Gastrocnemius medialis (tissue), 4 donors: ENCODE measurements at places on chromosomes 6 and 20. TPM values are rescaled to one million over a fixed set of nuclear protein-coding genes. Genes with fewer than 3 reads are reported as not detected.

The IRAK1BP1 gene
- total RNA-seq, result 1.00 TPM

The TRAPPC3L gene
- not detected for total RNA-seq

The SLC35F1 gene
- total RNA-seq, result 0.13 TPM

The BNIP5 gene
- not detected for total RNA-seq

The PDYN gene
- total RNA-seq, result not detected

The HLA-DRB5 gene
- total RNA-seq, result 19.0 TPM

The SESN1 gene
- 253 TPM for total RNA-seq

The ALDH8A1 gene
- total RNA-seq, result 2.1 TPM

The IP6K3 gene
- total RNA-seq, result 344 TPM

The PSORS1C2 gene
- not detected for total RNA-seq

The AVP gene
- not detected for total RNA-seq

The ETV7 gene
- not detected for total RNA-seq

The TSPYL1 gene
- total RNA-seq, result 74.2 TPM

The ZBP1 gene
- not detected for total RNA-seq

DNA sequence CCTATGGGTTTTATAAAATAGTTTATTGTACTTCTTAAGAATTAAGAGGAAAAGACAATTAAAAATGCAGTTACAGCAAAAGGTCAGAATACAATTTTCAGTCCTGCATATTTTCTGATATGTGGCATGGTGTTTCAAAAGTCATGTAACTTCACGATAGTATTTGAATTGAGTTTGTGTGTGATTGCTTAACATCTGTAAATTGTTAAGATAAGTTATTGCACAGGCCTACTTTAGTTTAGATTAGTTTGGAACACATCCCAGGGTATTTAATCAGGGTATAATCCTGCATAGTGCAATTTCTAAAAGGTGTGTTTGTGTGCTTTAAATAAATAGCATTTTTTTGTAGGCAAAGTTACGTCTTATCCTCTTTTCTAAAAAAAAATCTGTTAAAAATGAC lies 289.6 kb downstream of the RIMS1 start:
- no peak overlapping the region for H3K27ac ChIP-seq
- H3K36me3 ChIP-seq, result no peaks in the 10 kb centered on the region
- H3K27me3 ChIP-seq, result peaks cover 3% of the 10 kb centered on the region
- no peaks in the 10 kb centered on the region for H3K4me1 ChIP-seq
- no peak for DNase-seq
- H3K4me3 ChIP-seq, result no peak overlapping the region

GRCh38 chr6:70680396-70680795 lies 12.7 kb downstream of the SMAP1 start:
- no peak overlapping the region for H3K27ac ChIP-seq
- no peaks in the 10 kb centered on the region for H3K27me3 ChIP-seq
- peaks cover 46% of the 10 kb centered on the region for H3K4me1 ChIP-seq
- no peaks in the 10 kb centered on the region for H3K36me3 ChIP-seq
- H3K4me3 ChIP-seq, result no peak overlapping the region
- DNase-seq, result no peak

- H3K36me3 ChIP-seq, result no peaks in the 10 kb centered on the region
Measured at GRCh38 chr6:10904015-10904414, 17.2 kb downstream of the SYCP2L start.

- H3K36me3 ChIP-seq, result no peaks in the 10 kb centered on the region
- no peak for DNase-seq
- H3K27me3 ChIP-seq, result no peaks in the 10 kb centered on the region
Measured at GRCh38 chr20:24318569-24319352, 150.7 kb upstream of the SYNDIG1 start.

DNA sequence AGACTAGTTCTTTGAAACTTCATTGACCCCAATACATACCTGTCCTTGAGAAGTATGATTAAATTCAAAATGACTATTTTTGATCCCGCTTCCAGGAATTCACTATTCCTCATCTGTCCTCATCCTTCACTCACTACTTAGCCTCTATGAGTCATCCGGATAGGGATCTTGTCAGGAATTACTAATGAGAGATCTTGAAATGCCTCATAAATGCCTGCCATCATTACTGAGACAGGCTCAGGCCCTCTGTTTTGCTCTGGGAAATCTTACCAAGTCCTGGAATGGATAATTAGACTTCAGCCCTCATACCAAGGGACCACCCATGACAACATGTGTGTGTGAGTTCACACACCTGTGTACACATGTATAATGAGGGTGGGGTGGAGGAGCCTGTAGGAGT lies 2.8 kb upstream of the CYP24A1 start:
- peaks cover 10% of the 10 kb centered on the region for H3K4me1 ChIP-seq
- H3K27me3 ChIP-seq, result peaks cover 50% of the 10 kb centered on the region
- DNase-seq, result no peak

DNA sequence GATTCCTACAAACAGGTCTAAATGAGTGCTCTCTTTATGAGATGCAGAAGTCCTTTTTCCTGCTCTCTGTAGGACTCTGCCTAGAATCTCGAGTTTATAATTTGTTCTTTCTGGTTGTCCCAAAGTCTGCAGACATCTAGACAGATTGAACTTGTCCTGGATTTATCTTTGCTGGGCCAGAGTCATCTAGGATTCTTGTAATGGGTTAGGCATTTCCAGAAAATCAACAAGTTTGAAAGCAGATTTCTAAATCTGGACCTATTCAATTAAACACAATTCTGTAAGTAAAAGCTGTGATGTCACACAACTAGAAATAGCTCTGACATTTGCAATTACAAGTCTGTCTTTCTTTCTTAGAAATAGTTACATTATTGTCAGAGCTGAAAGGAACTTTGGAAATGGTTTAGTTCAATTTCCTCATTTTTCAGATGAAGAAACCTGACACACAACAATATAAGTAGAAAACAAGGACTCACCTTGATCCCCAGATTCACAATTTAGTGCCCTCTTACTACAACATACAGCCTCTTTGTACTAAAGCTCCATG lies 4.2 kb upstream of the RSPO3 start:
- H3K36me3 ChIP-seq, result no peaks in the 10 kb centered on the region
- H3K27ac ChIP-seq, result peak overlapping the region; percentile 86
- no peak overlapping the region for H3K4me3 ChIP-seq
- peaks cover 3% of the 10 kb centered on the region for H3K4me1 ChIP-seq
- H3K27me3 ChIP-seq, result no peaks in the 10 kb centered on the region
- no peak for DNase-seq

- H3K27ac ChIP-seq, result no peak overlapping the region
- H3K36me3 ChIP-seq, result no peaks in the 10 kb centered on the region
- no peaks in the 10 kb centered on the region for H3K4me1 ChIP-seq
Measured at GRCh38 chr20:49459684-49460083, 22.8 kb downstream of the KCNB1 start.

GRCh38 chr6:114042267-114043016 lies 71.5 kb upstream of the HDAC2 start:
- H3K4me3 ChIP-seq, result no peak overlapping the region
- H3K27me3 ChIP-seq, result no peaks in the 10 kb centered on the region
- no peak for DNase-seq
- no peak overlapping the region for H3K27ac ChIP-seq
- no peaks in the 10 kb centered on the region for H3K4me1 ChIP-seq

GRCh38 chr6:88982720-88983119 lies 19.3 kb upstream of the RNGTT start:
- H3K4me3 ChIP-seq, result no peak overlapping the region
- peaks cover 10% of the 10 kb centered on the region for H3K4me1 ChIP-seq
- no peaks in the 10 kb centered on the region for H3K27me3 ChIP-seq
- H3K36me3 ChIP-seq, result no peaks in the 10 kb centered on the region

- no peaks in the 10 kb centered on the region for H3K27me3 ChIP-seq
- H3K4me3 ChIP-seq, result no peak overlapping the region
- no peak for DNase-seq
- no peaks in the 10 kb centered on the region for H3K4me1 ChIP-seq
- H3K27ac ChIP-seq, result no peak overlapping the region
- no peaks in the 10 kb centered on the region for H3K36me3 ChIP-seq
Measured at GRCh38 chr6:17107863-17108262, 6.0 kb downstream of the STMND1 start.

DNA sequence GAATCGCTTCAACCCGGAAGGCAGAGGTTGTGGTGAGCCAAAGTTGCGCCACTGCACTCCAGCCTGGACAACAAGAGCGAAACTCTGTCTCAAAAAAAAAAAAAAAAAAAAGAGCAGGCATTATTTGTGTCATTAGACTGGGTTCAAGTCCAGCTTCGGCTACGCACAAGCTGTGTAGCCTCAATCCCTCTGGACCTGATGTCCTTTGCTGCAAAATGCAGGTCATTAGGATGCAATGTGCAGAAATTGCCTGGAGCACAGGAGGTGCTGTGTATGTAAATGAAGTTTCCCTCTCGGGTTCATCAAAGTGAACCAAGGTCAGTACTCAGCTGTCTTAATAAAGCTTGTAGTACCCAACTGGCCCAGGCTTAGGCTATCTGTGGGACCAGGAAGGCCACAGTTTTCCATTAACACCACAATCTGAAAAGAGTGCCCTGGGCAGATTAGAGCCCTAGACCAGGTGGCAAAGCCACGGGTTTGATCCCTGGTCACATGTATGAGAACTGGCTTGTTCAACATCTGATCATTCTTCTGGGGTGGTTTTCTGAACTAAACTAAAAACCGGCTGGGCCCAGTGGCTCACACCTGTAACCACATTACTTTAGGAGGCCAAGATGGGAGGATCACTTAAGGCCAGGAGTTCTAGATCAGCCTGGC lies 155.3 kb downstream of the ZMYND8 start:
- no peak for DNase-seq
- H3K27ac ChIP-seq, result no peak overlapping the region
- H3K36me3 ChIP-seq, result no peaks in the 10 kb centered on the region

DNA sequence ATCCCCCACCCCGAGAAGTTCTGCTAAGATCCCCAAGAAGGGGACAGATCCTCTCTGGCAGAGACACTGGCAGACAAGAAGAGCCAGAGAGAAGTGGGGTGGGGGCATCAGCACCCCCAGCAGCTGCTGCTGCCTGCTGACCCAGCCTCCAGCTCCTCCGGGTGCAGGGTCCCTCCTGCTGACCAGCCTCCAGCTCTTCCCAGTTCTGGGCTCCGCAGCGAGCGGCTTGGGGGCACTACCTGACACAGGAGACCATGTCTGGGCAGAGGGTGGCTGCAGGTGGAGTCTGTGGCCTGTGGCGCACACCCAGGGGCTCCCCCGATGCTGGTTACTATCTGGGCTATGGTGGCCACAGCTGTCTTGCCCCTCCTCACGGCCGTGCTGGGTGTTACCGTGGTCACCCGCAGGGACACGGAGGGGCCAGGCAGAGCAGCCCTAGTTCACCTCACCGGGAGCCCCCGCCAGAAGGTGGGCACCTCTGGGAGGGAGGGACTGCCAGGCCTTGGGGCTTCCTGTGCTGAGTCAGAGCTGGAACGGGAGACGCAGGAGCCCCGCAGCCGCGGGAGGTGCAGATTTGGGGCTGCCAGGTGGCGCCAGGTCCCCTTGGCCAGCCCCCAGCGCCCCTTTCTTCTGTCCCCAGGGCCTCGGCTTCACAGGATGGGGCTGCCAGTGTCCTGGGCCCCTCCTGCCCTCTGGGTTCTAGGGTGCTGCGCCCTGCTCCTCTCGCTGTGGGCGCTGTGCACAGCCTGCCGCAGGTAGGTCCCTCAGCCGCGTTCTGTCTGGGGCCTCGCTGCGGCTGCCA lies 630 bp downstream of the LIME1 start:
- no peaks in the 10 kb centered on the region for H3K27me3 ChIP-seq
- no peak for DNase-seq
- no peak overlapping the region for H3K4me3 ChIP-seq
- peaks cover 17% of the 10 kb centered on the region for H3K4me1 ChIP-seq
- H3K36me3 ChIP-seq, result peaks cover 35% of the 10 kb centered on the region
- no peak overlapping the region for H3K27ac ChIP-seq

GRCh38 chr6:119174879-119175817 lies 96.7 kb upstream of the FAM184A start:
- H3K4me1 ChIP-seq, result no peaks in the 10 kb centered on the region
- H3K27me3 ChIP-seq, result no peaks in the 10 kb centered on the region
- H3K27ac ChIP-seq, result no peak overlapping the region

DNA sequence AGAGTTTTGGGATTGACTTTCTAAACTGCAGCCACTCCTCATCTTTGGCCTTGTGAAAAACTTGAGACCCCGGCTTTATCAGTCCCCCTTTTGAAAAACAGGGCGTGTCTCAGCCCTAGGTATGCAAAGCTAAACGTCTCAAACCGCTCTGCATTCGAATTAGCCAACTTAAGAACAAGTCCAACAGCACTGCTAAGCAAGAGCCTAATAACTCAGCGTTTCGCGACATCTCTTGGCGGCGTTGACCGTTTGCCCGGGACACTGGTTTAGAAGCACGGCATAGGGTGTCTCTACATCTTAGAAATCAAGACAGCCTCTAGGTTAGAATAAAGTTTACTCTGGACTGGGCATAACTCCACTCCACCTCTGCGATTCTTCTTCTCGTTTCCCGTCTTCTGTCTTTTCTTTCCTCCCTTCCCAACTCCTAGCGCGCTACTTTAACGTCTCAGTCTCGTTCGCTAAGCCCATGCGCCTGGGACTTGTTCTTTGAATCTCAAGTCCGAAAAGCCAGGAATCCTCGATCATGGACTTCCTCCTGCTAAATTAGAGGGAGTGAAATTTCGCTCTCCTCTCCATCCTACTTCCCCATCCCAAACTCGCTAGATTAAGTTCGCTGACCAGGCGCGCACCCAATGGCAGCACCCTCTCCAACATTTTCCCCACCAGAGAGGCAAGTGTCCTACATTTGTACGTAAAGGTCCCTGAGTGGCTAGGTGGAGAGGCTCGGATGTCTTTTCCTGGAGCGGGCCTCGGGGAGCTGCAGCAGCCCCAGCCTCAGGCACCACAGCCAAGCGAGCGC lies 10.5 kb upstream of the TFAP2A start:
- peaks cover 71% of the 10 kb centered on the region for H3K27me3 ChIP-seq
- H3K36me3 ChIP-seq, result no peaks in the 10 kb centered on the region
- no peak for DNase-seq
- H3K4me1 ChIP-seq, result peaks cover 4% of the 10 kb centered on the region
- H3K4me3 ChIP-seq, result peak overlapping the region; percentile 46
- no peak overlapping the region for H3K27ac ChIP-seq

- H3K4me3 ChIP-seq, result peak overlapping the region; percentile 34
- H3K36me3 ChIP-seq, result no peaks in the 10 kb centered on the region
- H3K4me1 ChIP-seq, result no peaks in the 10 kb centered on the region
- H3K27me3 ChIP-seq, result peaks cover 19% of the 10 kb centered on the region
Measured at GRCh38 chr6:37648465-37649330, 49.0 kb downstream of the MDGA1 start.

DNA sequence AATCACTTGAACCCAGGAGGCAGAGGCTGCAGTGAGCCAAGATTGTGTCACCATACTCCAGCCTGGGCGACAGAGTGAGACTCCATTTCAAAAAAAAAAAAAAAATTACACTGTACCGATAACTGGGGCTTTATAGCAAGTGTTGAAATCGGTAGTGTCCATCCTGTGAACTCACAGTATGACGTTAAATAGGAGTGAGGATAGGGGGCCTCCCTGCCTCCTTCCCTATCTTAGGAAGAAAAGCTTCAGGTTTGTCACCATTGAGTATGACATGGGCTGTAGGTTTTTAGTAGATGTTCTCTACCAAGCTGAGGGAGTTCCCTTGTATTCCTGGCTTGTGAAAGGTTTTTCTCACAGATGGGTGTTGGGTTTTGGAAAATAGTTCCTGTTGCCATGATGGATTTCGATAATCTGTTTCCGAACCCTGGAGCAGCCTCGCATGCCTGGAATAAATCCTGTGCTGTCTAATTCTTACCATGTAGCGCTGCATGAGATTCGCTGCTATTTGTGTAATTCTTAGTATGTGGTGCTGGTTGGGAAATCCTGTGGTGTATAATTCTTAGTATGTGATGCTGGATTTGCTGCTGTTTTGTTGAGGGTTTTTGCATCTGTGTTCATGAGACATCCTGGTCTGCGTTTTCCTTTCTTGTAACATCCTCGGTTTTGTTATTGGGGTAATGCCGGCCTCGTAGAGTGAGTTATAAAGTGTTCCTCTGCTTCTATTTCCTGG lies 23.6 kb downstream of the NTSR1 start:
- no peaks in the 10 kb centered on the region for H3K4me1 ChIP-seq
- no peaks in the 10 kb centered on the region for H3K36me3 ChIP-seq
- H3K27me3 ChIP-seq, result peaks cover 17% of the 10 kb centered on the region
